ENCODE measurements at places on chromosomes 1 and 21.

DNA sequence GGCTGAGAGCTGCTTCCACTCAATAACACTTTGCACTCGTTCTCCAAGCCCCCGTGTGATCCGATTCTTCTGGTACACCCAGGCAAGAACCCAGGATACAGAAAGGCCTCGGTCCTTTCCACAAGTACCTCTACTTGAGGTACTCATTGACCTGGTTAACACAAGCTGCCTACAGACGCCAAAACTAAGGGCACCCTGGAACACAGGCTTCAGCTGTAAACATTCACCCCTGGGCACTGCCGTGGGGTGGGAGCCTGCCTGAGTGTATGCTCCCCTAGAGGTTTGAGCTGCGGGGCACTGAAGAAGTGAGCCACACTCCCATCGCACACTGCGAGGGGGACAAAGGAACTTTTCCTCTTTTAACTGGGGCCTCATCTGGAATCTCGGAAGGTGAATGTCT is 30.5 kb downstream of the LRRC3 start:
- DNase-seq, result no peak

DNA sequence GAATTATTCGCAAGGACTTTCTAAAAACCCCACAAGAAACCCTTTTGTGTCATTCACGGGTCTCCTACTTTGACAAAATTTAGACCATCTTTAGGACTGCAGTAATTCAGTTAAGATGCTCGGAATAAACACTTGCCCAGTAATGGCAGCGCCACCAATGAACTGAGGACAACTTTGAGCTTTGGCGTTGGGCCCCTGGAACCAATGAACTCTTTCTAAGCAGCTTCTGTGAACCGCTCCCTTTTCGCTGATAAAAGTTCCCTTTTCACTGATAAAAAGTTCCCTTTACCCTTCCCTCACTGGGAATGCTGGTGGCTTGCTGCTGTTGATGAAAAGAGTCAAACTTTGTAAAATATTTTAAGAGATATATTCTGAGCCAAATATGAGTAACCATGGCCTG is 1.5 kb upstream of the MRPL55 start:
- DNase-seq, result no peak

GRCh38 chr1:1072299-1072848 is 1.7 kb downstream of the RNF223 start:
- no peak for DNase-seq

- DNase-seq, result no peak
These were observed 29.0 kb downstream of the TP73 start for GRCh38 chr1:3681231-3681897.

- DNase-seq, result no peak
These were observed 2.8 kb downstream of the USP21 start for GRCh38 chr1:161162052-161162451.

- DNase-seq, result no peak
These were observed 6.0 kb upstream of the MYOG start for GRCh38 chr1:203091761-203092330.

GRCh38 chr1:167344112-167344511 is 123.4 kb downstream of the POU2F1 start:
- no peak for DNase-seq

DNA sequence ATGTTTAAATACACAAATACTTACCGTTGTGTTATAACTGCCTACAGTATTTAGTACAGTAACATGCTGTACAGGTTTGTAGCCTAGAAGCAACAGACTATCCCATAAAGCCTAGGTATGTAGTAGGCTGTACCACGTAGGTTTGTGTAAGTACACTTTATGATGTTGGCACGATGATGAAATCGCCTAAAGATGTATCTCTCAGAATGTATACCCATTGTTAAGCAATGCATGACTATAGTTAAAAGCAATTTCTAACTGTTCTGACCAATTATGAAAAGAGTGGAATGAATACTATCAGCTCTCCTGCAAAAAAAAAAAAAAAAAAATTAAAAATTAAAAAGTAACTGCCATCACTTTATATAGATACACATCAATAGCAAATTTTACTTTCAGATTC is 11.4 kb downstream of the HP1BP3 start:
- no peak for DNase-seq

DNA sequence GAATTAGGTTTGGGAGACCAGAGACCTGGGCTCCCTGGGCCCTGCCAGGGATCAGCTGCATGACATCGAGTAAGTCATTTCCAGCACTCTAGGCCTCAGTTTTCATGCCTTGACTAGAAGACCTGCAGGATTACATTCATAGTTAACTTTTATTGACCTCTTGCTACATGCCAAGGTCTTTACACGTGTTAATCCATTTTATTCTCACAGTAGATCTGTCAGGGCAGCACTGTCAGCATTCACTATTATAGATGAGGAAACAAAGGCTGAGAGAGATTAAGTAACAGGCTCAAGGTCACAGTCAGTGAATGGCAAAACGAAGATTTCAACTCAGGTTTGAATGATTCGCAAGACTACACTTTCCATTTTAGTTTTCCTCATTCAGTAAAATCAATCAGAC is 37.0 kb downstream of the PGM1 start:
- DNase-seq, result no peak

DNA sequence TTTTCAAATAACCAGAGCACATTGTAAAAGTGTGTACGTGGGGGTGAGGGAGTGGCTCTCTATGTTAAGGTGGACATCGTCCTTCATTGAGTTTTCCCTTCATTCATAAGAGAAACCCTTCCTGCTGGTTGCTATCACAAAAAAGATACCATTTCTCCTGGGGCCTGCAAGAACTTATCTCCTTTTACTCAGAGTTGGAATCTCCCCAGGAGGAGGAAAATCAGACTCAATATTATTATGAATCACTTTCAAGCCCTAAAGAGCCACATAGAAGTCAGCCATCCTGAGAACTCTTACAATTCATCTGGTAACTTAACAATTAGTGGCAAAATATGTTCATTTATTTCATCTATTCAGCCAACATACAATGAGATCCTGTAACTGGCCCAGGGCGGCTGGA is 27.1 kb upstream of the TGFBR3 start:
- no peak for DNase-seq

- DNase-seq, result no peak
These were observed 128.3 kb downstream of the NRDC start for GRCh38 chr1:51750218-51750617.

DNA sequence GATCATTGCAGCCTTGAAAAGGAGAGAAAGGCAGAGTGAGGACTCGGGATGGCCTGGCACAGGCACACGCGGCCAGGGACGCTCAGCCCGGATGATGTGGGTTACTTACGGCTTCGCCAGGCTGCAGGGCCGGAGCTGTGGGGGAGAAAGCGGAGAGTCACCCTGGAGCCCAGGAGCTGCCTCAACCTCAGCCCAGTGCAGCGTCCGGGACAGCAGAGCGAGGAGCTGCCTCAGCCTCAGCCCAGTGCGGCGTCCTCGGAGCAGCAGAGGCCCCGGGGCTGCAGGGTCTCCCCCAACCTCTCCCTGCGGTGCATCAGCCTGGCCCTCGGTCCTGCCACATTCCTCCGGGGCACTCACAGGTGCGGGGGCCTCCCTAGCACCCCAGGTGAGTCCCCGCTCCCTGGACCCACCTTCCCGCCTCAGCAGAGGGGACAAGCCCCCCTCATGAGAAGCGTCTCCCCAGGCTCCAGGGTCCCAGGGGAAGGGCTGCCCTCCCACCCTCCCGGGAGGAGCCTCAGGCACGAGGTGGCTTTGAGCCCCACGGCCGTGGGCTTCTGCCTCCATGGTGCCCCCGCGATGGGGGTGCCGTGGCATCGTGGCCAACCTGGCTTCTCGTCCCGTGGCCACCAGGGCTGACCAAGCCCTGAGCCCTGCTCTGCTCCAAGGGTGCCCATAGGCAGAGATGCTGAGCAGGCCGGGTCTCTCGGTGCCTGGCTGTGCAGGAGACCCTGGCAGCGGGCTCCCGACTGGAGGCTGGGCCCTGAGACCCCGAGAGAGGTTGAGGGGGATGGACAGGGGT is 10.5 kb upstream of the RNF223 start:
- DNase-seq, result no peak

- no peak for DNase-seq
These were observed 504 bp downstream of the H6PD start for GRCh38 chr1:9235096-9235459.

DNA sequence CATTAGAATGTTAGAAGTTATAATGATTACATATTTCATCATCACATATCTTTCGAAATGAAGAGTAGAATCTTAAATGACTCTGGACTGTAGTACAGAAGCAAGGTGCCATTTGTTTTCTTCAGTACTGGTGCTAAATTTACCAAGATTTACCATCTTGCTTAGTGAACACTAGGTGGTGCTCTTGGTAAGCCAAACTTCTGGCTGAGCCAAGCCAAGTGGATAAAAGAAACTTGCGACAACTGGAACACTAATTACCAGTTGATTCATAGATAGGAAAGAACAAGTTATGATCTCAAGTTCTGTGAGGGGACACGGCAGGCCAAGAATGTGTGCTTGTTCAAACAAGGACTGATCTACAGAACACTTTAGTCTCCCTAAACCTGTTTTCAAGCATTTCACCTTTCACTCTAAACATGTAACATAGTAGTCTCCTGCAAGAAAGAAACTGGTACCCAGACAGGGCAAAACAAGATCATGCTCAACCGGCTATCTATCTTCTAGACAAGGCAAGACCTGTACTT is 19.8 kb downstream of the SPRTN start:
- DNase-seq, result no peak

- no peak for DNase-seq
These were observed 342.5 kb upstream of the ADGRL2 start for GRCh38 chr1:81458186-81458585.

- DNase-seq, result no peak
These were observed 95.0 kb downstream of the VWA5B1 start for GRCh38 chr1:20385630-20386029.
